ENCODE measurements at places on chromosomes 3 and 15. TPM values are rescaled to one million over a fixed set of nuclear protein-coding genes. Genes with fewer than 3 reads are reported as not detected.

Gene POMGNT2
- polyA plus RNA-seq: 4.3 TPM

GRCh38 chr15:93235926-93236780 lies 147.1 kb upstream of the RGMA start:
- no peaks in the 10 kb centered on the region for H3K27me3 ChIP-seq
- H3K4me1 ChIP-seq: peaks cover 35% of the 10 kb centered on the region
- H3K36me3 ChIP-seq: no peaks in the 10 kb centered on the region
- H3K27ac ChIP-seq: peak overlapping the region; percentile 92
- peak; percentile 94 for DNase-seq

Gene BMF
- 6.5 TPM for polyA plus RNA-seq

DNA sequence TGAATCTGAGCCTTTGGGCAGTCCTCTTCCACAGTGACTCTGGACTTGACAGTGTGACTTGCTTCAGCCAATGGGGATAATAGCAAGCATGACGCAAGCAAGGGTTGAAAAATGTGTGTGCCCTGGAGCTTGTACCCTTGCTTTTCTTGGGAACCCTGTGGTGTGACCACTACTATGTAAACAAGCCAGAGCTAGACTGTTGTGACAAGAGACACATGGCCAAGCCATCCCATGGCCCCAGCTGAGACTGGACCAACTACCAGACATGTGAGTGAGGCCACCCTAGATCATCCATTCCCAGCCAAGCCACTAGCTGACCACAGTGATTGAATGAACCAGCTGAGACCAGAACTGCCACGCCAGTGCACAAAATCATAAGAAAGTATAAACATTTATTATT lies 11.8 kb downstream of the MYO1E start:
- H3K4me1 ChIP-seq: peaks cover 11% of the 10 kb centered on the region
- no peaks in the 10 kb centered on the region for H3K27me3 ChIP-seq
- H3K36me3 ChIP-seq: no peaks in the 10 kb centered on the region
- no peak for DNase-seq

Gene GREM1
- not detected for polyA plus RNA-seq

Gene ISLR
- polyA plus RNA-seq: not detected

DNA sequence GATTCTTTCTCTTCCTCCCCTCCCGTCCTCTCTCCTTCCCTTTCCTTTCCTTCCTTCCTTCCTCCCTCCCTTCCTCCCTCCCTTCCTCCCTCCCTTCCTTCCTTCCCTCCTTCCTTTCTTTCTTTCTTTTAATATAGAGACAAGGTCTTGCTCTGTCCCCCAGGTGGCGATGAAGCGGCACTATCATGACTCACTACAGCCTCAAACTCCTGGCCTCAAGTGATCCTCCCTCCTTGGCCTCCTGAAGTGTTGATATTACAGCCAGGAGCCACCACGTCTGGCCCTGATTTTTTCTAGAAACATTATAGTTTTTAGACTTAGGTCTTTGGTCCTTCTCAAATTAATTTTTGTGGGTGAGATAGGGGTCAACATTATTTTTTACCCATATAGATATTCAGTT lies 15.5 kb downstream of the GRM2 start:
- no peaks in the 10 kb centered on the region for H3K36me3 ChIP-seq
- H3K4me3 ChIP-seq: no peak overlapping the region
- H3K27me3 ChIP-seq: no peaks in the 10 kb centered on the region

DNA sequence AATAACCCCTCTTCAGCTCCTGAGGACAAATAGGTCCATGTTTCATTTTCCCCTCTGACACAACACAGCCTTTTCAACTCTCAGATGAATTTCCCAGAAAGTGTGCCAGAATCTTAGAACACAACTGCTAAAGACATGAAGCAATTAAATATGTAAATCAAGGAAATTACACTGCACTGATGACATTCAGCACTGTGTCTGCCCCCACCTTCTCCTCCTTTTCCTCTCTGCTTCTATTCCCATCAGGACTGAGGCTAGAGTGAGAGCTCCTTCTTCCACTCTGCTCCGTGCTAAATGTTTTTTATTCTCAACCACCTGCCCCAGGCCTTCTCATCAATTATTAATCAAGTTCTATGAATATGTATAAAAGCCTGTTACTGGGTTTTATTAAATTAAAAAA lies 596.1 kb downstream of the TUSC7 start:
- no peaks in the 10 kb centered on the region for H3K4me1 ChIP-seq
- DNase-seq: no peak
- H3K27ac ChIP-seq: no peak overlapping the region

GRCh38 chr3:45191424-45191823 lies 34.7 kb downstream of the TMEM158 start:
- no peaks in the 10 kb centered on the region for H3K36me3 ChIP-seq
- H3K27me3 ChIP-seq: no peaks in the 10 kb centered on the region
- no peak overlapping the region for H3K27ac ChIP-seq
- no peak for DNase-seq
- no peak overlapping the region for H3K4me3 ChIP-seq
- peaks cover 2% of the 10 kb centered on the region for H3K4me1 ChIP-seq

Measured in CD14-positive monocyte (primary cell).